Gastrocnemius medialis (tissue), 4 donors: ENCODE measurements at places on chromosomes 7 and 10. TPM values are rescaled to one million over a fixed set of nuclear protein-coding genes. Genes with fewer than 3 reads are reported as not detected.

DNA sequence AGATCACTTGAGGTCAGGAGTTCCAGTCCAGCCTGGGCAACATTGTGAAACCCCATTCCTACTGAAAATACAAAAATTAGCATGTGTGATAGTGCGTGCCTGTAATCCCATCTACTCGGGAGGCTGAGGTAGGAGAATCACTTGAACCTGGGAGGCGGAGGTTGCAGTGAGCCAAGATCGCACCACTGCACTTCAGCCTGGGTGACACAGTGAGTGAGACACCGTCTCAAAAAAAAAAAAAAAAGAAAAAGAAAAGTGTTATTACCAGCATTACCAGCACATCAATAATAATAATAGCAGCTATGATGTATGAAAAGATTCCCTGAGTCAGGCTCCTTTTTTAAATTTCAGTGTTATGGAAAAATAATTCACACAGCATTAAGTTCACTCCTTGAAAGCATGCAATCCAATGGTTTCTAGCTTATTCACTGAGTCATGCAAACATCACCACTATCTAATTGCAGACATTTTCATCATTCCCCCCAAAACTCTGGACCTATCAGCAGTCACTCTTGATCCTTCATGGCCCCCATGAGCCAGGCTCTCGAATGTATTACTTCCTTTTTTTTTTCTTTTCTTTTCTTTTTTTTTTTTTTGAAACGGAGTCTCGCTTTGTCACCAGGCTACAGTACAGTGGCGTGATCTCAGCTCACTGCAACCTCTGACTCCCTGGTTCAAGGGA lies 228.4 kb downstream of the FANK1 start:
- no peak for DNase-seq

DNA sequence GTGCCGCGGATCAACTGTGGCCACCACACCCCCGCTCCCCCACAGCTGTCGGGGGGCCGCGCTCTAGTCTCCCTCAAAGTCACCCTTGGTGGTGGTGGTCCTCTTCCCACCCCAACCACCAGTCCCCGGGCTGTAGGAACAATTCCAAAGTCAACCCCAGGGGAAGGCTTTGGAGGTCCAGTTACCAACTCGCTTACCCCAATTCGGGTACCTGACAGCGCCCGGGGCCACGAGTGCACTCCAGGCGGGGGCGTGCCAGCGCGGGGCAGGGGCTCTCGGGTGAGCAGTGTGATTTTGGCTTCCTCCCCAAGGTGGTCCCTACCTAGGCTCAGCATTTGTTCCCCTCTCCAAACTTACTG lies 584 bp upstream of the ZMIZ1 start:
- DNase-seq = no peak

GRCh38 chr7:148541891-148542504 lies 48.6 kb upstream of the C7orf33 start:
- no peak for DNase-seq

GRCh38 chr7:116354171-116354545 lies 143.8 kb downstream of the TES start:
- DNase-seq = no peak

Gene C10orf105
- total RNA-seq = not detected

Gene WNT8B
- not detected for total RNA-seq
